ENCODE measurements at places on chromosomes 7 and 10.

DNA sequence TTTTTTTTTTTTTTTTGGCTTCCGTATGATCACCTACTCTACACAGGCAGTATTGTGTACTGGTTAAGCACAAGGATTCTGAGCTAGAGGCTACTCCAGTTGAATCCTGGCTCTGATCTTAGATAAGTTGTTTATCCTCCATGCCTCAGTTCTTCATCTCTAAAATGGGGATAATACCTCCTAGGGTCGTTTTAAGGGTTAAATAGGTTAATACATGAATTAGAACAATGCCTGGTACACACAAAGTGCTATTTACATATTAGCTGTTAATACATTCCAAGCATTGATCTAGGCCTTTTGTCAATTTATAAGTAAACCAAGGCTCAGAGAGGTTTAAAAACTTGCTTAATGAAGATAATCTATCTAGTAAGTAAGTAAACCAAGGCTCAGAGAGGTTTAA lies 59.0 kb downstream of the ST7 start:
- DNase-seq: no peak

DNA sequence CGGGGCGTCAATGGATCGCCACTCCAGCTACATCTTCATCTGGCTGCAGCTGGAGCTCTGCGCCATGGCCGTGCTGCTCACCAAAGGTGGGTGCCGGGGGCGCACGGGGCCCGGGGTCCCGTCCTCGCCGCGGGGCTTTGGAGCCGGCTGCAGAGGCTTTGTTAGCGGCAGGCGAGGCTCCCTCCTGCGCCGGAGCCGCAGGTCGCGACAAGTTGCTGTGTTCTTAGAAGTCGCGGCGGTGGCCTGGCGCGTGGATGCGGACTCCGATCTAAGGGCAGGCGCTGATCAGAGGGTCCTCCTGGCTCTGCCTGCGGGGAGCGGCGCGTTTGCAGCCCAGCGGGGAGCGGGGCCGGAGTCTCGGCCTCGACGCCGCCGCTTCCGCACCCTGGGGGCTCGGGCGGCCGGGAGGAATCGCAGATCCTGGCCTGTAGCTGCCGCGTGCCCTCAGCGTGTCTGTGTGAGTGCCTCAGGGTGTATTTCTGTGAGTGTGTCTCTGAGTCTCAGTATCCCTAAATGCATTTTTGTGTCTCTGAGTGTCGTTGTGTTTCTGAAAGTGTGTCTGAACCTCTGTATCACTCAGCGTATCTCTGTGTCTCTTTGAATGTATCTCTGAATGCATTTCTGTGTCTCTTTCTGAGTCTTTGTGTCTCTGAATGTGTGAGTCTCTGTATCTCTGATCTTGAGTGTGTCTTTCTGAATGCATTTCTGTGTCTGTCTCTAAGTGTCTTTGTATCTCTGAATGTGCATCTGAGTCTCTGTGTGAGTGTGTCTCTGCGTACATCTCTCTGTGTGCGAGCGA lies 766 bp downstream of the BAMBI start:
- peak; percentile 13 for DNase-seq

GRCh38 chr7:2821161-2821841 lies 22.8 kb downstream of the GNA12 start:
- DNase-seq: no peak

DNA sequence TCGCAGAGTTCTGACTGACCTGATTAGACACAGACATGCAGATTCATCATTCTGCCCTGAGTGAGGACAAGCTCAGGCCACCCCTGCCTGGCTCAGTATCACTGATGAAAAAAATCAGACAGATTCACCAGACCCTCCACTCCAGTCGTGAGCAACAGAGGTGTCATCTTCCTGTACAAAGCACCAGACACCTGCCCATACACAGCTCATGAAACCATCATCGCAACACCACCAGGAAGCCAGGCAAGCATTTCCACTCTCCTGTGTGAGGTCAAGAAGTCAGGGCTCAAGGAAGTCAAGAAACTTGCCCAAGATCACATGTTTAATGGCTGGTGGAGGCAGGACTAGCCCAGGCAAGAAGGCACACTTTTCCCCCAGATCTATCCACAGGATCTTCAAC lies 163.0 kb downstream of the CALN1 start:
- no peak for DNase-seq

- DNase-seq: no peak
Measured at GRCh38 chr10:86979977-86980448, 11.7 kb downstream of the ADIRF start.
